ENCODE measurements at places on chromosomes 5 and 9.

- DNase-seq: no peak
These were observed 188.5 kb upstream of the GRAMD2B start for GRCh38 chr5:126234563-126235195.

DNA sequence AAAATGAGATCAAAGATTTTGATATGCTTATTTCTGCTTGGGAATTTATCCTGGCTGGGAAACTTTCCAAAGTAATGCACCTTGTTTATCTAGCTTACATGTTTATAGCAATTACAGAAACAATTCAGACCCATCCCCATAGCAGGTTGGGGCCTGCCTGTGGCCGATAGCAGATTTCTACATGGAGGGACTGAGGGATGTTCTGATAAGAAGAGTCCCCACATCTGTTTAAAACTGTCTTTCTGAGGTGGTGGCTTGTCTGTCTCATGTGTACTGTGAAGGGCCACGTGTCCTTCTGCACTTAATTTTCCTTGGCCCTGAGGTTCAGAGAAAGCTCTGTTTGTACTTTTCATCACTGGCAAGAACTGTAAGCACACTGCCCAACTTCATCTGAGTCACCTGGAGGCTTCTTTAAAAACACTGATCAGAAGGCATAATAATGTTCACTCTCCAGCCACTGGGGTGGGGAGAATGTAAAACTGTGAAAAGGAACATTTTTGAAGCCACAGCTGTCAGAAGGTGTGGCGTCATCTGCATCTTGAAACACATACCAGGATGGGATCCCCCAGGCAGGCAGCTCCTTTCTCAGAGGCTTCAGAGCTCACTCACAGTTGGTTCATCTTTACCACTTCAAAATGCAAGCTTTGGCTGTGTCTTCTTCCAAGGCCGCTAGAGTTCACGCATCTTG is 80.3 kb downstream of the MAP1B start:
- no peak for DNase-seq

GRCh38 chr5:75637949-75638348 is 26.7 kb downstream of the ANKDD1B start:
- DNase-seq: no peak

GRCh38 chr5:153552886-153553285 is 62.4 kb downstream of the GRIA1 start:
- no peak for DNase-seq

DNA sequence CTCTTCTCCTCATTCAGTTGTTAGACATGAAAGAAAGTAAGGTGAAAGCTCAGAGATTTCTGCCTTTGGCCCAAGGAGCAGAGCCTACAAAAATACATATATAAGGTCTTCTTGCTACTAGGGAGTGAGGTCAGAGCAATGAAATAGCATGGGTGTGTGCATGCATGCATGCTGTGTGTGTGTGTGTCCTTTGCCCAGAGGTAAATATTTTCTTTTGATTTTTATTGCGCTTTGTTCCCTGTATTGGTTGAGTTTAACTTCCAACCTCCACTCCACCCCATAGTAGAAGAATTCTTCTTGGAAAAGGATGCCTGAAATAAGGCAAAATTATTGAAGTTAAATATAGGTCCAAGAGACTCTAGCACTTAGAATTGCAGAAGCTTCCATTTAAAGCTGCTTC is 248.0 kb upstream of the PTGER4 start:
- no peak for DNase-seq

- no peak for DNase-seq
These were observed 471.7 kb upstream of the RORB start for GRCh38 chr9:74025402-74025925.

- no peak for DNase-seq
These were observed 11.2 kb downstream of the PLAA start for GRCh38 chr9:26935847-26936246.

GRCh38 chr5:172282272-172283019 is 1.1 kb downstream of the UBTD2 start:
- DNase-seq: no peak

GRCh38 chr5:24750355-24750754 is 105.6 kb upstream of the CDH10 start:
- no peak for DNase-seq

DNA sequence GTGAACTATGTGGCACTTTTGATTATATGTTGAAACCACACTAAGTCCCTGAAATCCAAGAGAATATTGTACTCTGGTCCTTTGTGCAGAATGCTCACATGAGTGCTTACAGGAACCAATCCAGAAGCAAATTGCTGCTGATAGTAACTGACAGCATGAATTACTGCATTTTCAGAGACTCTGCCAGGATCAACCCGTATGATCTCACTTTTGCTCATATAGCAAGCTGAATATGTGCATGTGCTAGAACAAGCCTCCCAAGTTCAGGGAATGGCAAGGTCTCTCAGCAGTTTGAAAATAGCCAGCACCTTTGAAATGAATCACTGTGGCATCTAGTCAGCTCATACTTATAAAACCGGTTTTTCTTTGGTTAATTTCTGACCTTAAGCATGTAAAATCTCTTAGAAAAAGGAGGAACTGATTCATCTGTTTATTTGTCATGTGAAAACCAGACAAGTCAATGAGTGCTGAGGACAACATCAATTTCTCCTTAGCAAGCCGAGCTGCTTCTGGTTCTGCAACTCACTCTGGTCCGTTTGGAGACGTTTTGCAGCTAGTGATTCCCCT is 215.7 kb upstream of the ELL2 start:
- DNase-seq: no peak

DNA sequence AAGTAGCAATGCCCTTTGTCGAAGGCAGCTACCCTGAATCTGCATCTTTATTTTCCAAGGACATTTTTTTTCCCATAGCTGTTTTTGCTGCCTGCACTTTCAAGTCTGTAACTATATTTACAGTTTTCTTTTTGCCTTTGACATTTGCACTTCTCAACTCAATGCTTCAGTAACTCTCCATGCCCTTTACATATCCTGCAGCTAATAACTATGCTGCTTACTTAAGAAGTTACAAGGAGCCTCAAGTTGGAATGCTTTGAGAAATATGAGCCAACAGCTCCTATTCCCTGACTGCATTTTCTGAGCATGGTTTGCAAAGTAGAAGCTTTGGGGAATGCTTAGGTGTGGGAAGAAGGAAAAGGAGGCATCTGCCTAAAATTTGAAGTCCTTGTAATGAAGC is 194.8 kb upstream of the TRPC7 start:
- DNase-seq: no peak

DNA sequence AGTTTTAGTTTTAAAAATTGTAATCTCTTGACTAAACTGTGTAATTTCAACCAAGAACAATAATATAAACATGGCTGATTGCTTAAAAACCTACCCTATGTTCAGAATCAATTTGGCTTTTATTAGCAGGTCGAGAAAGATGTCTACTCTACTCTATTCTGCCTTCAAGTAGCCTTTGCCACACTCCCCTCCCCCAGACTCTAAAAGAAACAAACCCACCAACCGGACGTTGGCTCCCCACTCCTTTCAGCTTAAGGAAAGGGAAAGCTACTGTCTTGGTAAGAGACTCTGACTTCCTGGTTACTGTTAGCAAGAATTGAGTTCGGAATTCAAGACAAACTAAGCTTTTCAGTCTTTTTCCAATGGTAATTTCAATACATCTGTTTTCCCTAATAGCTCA is 46.7 kb downstream of the TNFAIP8 start:
- DNase-seq: no peak

GRCh38 chr9:105290954-105291353 is 46.5 kb downstream of the SLC44A1 start:
- DNase-seq: no peak

DNA sequence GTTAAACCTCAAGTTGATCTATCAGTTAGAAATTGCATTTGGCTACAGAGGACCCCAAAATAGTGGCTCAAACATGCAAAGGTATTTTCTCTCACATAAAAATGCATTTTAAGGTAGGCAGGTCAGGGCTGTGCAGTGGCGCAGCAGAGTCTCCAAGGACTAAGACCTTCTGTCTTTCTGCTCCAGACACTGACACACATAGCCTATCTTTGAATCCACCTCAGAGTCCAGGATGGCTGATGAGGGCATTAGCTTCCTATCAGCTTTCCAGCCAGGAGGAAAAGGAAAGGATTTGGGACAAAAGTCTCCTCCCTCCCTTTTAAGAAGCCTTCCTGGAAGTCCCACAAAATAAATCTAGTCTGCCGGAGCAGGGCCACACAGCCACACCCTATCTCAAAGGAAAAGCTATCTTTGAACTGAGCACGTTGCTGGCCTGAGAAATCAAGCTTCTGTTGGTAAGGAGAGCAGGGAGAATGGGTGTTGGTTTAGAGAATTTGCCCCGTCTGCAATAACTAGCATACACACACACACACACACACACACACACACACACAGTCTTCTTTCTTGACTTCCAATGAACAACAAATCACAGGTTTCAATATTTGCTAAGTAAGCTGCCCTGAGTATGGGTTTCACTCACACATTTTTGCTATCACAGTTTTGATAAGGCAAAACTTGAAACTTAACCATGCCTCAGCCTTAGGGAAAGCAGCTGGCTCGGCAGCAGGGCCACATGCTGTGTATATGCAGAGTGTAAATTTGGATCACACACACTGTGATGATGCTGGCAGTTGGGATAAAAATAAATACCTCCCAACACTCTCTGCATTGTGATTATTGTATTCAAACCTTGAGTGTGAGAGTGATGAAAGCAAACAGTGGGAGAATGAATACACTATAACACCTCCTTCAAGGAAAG is 116.6 kb upstream of the MAP3K1 start:
- no peak for DNase-seq

DNA sequence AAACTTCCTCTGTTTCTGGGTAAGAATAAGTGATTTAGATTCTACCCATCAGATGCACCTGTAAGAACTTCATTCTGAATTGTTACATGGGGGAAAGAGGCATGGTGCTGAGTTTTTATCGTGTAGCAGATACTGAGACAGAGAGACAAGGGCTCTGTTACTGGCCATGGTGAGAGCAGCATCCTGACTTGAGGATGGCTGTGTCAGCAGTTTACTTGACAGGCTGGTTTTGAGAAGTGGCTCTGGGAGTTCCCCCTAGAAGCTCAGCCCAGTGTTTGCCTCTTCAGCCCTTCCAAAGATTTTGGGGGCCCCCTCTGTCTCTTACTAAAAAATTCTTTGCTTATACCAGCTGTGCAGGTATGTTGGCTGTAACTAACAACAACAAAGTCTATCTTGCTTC is 510.5 kb downstream of the LRRC70 start:
- no peak for DNase-seq

- no peak for DNase-seq
These were observed 589.9 kb downstream of the DNAH5 start for GRCh38 chr5:13354611-13355010.

DNA sequence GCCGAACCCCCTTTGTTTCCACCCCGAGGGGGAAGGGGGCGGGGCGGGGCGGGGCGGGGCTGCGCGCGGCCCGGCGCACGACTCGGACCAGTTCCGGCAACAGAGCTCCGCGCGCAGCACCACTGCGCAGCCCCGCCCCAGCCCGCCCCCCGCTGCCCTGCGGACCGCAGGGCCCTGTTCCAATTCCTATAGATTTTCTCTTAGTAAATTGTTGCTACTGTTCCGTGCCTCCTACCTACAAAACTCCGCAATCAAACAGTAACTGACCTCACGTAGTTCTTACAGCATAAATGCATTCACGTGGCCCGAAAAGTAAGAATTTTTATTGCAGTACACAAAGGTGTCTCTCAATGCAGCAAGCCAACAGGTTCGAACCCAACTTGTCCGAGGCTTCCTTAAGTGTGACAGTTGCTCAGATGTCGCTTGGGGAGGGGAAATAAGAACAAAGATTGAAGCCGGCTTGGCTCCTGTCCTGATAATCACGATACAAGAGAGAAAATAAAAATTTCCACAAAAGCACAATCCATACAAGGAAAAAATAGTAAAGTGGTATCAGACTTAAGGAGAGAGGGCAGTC is 1.2 kb upstream of the RNF38 start:
- DNase-seq: peak; percentile 42

GRCh38 chr5:113292462-113292861 is 142.3 kb downstream of the TSSK1B start:
- DNase-seq: no peak

GRCh38 chr9:87497604-87498045 is at the start of gene DAPK1:
TSS of gene DAPK1 (plus strand) at chr9:87497867. CDS start at chr9:87499078, 1,211 bp downstream.
- peak; percentile 62 for DNase-seq

DNA sequence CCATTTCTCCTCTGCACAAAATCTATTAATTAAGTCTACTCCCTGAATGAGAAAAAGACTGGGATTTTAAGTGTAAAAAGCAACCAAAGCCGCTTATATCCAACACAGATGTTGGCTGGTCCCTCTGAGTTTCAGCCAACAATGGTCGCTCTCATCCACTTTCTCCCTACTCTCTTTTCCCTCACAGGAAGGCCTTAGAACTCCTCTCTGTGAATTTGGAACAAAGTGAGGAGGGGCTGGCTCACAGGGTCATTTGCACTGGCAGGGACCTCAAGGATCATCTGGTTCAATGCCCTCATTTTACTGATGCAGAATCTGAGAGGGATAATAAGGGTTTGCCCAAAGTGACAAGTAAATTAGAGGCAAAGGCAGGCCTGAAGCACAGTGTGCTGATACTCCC is 64.0 kb downstream of the DPYSL3 start:
- no peak for DNase-seq

- DNase-seq: no peak
These were observed 17.2 kb downstream of the LIX1 start for GRCh38 chr5:97125125-97125683.

DNA sequence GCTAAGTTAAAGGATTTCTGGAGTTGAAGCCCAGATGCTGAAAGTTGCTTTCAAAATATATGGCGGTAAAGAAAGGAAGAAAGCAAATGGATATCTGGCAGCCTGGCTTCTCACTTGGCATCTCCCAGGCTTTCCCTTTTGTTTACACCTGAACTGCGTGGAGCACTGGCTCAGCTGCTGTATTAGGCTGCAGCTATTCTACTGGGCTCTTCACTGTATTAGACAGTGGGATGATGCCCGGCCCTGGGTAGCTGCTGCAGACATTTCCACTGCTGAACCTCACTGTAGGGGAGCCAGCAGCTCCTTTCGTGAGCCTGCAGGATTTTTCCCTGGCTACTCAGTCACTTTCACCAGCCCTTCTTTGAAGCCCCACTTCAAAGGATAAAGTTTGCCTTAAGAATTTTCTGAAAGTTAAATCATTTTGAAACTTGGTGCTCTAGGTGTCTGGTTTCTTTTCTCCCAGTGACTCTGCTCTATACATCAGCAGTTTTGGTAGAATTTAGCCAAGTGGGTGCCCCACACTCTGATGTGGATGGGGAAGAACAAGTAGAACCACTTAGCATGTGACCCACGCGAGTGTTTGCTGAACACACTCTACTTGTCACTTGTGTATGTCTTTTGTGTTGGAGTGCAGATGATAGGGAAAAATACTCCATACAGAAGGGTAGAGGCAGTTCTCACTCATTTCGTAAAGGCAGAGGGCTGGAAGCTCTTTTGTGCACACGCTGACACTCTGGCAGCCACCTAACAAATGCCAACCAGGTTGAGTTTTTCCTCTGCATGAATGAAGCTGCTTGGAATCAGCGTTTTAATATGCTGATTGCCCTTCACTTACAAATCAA is 49.9 kb downstream of the C9orf152 start:
- DNase-seq: no peak

GRCh38 chr9:114089206-114089840 is 9.8 kb downstream of the KIF12 start:
- no peak for DNase-seq

Data from dorsolateral prefrontal cortex (tissue), 122 donors.